GM04503 (cell line): ENCODE measurements at places on chromosomes 1 and 21.
A peak's percentile ranks its signal among the peaks of the same experiment; 100 is the strongest.

- no peak for DNase-seq
Observed at GRCh38 chr21:42513151-42513984, at the start of gene SLC37A1. Gene SLC37A1 (plus strand): TSS chr21:42513852. CDS start chr21:42518455, 4,603 bp downstream.

DNA sequence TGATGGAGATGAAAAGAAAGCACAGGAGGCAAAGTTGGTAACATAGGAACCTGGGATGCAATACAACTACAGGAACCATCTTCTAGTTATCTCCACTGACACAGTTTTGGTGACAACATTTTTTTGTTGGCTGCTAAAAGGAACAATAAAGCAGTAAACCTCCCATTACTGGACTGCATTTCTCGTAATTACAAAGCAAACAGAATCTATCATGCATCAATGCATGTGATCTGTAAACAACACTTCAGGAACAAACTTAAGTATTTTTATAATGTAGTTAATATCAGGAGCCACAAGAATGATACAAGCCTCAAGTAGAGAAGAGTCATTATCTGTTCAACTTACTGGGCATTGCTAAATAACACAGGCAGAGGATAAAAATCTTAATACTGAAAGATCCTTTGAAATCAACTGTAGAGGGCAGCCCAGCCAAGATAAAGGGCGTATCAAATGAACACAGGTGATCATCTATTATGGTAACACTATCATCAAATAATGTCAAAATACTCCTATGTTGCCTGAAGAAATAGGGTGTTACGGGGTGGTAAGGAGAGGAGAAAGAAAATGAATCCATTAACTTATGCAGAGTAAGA is 193.3 kb downstream of the EIF4G3 start:
- no peak for DNase-seq

DNA sequence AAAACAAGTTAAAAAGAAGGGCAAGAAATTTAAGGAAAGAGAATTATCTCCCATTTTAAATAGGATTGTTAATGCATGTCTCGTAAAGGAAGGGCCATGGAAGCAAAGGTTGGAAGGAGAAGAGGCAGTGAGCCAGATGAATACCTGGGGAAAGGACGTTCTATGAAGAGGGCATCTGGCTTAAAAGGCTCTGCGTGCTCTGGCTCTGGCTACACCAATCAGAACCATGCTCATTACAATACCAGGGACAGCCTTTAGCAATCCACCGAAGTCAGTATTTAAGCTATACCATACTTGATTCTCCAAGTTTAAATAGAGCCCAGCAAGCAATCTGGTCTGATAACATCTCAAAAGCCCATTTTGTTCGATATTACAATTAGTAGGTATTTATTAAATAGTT is 58.5 kb upstream of the C1orf87 start:
- DNase-seq: no peak

DNA sequence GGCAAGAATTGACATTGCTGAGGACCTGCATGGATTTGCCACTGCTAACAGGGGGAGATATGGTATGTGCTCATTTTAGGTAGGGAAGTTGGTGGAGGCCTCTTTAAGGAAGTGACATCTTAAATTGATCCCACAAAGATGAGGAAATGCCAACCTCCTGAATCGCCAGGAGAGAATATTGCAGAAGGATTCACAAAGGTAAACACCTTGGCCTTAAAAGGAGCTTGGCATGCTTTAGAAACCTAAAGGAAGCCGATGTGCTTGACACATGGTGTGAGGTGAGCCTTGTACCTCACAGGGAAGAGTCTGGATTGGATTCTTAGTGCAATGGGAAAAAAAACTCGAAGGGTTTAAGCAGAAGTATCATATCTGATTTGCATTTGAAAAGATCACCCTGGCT is 470.5 kb upstream of the DAB1 start:
- DNase-seq: no peak

DNA sequence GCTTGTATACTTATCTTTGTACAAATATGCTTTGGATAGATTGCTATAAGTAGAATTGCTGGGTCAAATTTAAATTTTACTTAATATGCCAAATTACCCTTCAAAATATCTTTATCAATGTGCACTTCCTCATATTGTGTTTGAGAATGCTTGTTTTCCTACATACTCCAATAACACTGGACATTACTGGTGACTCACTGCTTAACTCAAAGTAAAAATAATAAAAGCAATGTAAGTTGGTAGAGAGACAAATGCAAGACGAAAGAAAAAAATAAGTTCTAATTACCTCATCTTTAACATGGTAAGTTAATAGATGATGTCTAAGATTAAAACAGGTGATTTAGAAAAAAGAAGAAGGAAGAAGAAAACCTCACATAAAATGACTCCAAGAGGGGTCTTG is 7.9 kb upstream of the SH3GLB1 start:
- DNase-seq: no peak

DNA sequence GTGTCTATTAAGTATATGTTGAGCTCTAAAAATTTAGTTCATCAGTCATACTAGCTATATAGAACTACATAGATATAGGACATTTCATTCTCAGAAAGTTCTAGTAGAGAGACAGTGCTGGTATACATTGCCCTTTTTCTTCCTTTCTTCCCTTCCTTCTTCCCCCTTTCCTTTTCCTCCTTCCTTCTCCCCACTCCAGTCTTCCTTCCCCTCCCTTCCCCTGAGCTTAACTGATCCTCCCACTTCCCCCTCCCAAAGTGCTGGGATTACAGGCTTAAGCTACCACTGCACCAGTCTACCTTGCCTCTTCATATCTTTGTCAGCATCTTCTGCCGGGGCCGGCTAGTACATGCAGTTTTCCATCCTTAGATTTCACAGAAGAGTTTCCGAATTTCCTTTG is 12.1 kb downstream of the THRAP3 start:
- no peak for DNase-seq

GRCh38 chr1:232890340-232890943 is 60.0 kb upstream of the NTPCR start:
- DNase-seq: no peak

DNA sequence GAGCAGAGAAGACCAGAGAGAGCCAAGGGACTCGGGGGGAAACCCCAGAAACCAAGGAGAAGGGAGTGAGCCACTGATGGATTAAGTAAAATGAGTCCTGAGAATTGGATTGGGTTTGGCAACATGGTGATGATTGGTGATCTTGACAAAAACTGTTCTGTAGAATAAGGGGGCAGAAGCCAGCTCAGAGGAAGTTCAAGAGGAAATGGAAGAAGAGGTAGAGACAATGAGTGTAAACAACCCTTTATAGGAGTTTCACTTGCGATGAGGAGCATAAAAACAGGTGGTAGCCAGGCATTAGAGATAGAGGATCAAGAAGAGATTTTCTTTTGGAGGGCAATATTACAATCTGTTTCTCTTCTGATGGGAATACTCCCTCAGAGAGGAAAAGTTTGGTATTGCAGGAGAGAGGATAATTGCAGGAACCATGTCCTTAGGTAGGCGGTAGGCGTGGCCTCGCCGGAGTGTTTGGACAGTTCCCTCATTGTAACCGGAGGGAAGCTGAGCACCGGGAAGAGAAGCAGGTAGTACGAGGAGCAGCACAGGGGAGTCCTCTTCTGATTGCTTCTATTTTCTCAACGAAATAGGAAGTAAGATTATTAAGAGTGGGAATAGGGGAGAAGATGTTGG is 68.4 kb upstream of the TENT5C start:
- DNase-seq: no peak

GRCh38 chr21:16509476-16509875 is 779.7 kb downstream of the USP25 start:
- peak; percentile 51 for DNase-seq

GRCh38 chr1:221786647-221787046 is 44.8 kb upstream of the DUSP10 start:
- no peak for DNase-seq

GRCh38 chr1:36327421-36328087 is 4.1 kb upstream of the EVA1B start:
- DNase-seq: no peak

- no peak for DNase-seq
Observed at GRCh38 chr1:26160527-26161414, 1.9 kb downstream of the FAM110D start.
